ENCODE measurements at places on chromosomes 12 and 14.

DNA sequence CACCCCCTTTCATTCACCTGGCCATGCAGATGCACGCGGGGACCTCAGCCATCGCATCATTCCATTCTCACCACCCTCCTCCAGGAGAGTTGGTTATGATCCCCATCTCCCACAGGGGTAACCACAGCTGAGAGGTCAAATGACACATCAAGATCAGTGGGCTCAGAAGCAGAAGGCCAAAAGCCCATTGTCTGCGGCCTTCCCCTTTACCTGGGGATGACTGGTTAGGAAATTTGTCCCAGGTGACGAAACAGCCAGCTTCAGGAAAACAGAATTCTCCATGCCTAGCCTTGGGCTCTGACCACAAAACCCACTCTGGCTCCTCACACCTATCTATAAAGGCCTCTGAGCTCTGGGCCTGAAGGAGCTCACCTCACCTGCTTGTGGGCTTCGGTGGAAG is 36.1 kb downstream of the ZFP36L1 start:
- DNase-seq = no peak

- peak; percentile 57 for DNase-seq
Observed at GRCh38 chr14:90554341-90554740, 157.5 kb downstream of the CALM1 start.

GRCh38 chr14:33127531-33127930 is 188.9 kb downstream of the NPAS3 start:
- no peak for DNase-seq

GRCh38 chr14:56891226-56891625 is 80.9 kb upstream of the OTX2 start:
- no peak for DNase-seq

All from NCI-H1105 (cell line).